NK-92 treated with Interleukin-12 subunit alpha and Interleukin-12 subunit beta, amount 100 ng/mL, for 24 hours (cell line): ENCODE measurements at places on chromosomes 4 and X.

GRCh38 chrX:100217547-100217946 lies 192.5 kb downstream of the PCDH19 start:
- DNase-seq = no peak

- no peak for DNase-seq
Measured at GRCh38 chrX:21354725-21355124, 19.5 kb upstream of the CNKSR2 start.

GRCh38 chr4:77652237-77652897 lies 46.7 kb downstream of the CXCL13 start:
- DNase-seq = no peak

DNA sequence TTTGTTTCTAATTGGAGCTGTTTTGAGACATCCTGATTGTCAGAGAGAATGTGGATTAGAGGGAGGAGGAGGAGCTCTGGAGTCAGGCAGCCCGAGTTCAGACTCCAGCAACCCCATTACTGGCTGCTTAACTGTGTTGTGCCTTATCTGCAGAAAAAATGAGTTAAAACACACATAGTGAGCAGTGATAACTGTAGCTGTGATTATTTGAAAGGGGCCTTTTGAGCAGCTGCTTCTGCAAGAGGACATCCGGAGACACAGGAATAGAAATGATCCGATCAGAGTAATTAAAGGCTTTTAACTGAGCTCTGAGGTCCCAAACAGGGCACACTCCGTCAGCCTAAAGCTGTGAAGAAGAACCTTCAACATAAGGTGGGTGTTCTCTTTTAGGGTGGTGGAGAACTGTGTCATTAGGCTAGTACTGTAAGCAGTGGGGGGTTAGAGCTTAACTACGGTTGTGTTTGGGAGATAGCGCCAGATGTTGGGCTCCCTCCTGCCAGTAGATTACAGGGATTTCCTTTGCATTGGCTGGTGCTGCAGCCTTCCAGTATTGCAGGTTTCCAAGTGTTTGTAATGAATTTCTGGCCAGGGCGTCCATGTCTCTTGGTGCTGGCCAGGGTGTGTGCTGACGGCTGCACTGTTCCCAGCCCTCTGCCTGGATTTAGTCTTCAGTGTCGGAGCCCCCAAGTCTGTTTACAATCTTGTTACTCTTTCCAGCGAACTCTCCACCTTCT lies 24.3 kb downstream of the ADD1 start:
- no peak for DNase-seq

GRCh38 chrX:22220941-22221340 lies 51.8 kb upstream of the CBLL2 start:
- DNase-seq = no peak

- no peak for DNase-seq
Measured at GRCh38 chr4:11535333-11535732, 106.6 kb upstream of the HS3ST1 start.

DNA sequence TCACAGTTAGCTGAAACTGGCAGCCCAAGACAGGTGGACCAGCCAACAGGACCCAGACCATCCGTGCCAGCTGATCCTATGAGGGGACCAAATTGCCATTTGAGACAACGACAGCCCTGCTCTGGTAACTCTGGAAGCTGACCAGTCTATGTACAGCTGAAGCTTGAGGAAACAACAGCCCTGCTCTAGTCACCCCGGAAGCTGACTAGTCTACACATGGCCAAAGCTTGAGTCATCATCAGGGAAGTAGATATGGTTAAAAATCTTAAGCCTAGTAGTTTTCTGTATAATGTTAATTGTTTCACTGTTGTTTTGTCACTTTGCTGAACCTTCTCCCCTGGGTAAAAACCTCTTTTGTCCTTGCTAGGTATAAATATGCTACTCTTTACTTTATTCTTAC lies 905.4 kb upstream of the NDST4 start:
- DNase-seq = peak; percentile 12

GRCh38 chr4:101103381-101104142 lies 243.8 kb downstream of the PPP3CA start:
- DNase-seq = no peak

GRCh38 chrX:24996096-24996709 lies 19.6 kb downstream of the ARX start:
- DNase-seq = no peak

- DNase-seq = no peak
Measured at GRCh38 chrX:30488092-30488491, 89.5 kb downstream of the TASL start.
